Muscle of arm (tissue), 14 donors: ENCODE measurements at places on chromosomes 6 and 20.

GRCh38 chr6:107712237-107712664 lies 111.9 kb downstream of the SCML4 start:
- DNase-seq, result no peak

GRCh38 chr6:40668203-40668602 lies 81.0 kb upstream of the LRFN2 start:
- DNase-seq, result no peak

GRCh38 chr6:122790028-122790422 lies 967 bp downstream of the SMPDL3A start:
- DNase-seq, result no peak

GRCh38 chr6:13767121-13767808 lies 47.1 kb downstream of the MCUR1 start:
- peak; percentile 71 for DNase-seq

GRCh38 chr6:36937896-36938295 lies 16.6 kb upstream of the PI16 start:
- no peak for DNase-seq
